ENCODE measurements at places on chromosomes 2 and 18.

DNA sequence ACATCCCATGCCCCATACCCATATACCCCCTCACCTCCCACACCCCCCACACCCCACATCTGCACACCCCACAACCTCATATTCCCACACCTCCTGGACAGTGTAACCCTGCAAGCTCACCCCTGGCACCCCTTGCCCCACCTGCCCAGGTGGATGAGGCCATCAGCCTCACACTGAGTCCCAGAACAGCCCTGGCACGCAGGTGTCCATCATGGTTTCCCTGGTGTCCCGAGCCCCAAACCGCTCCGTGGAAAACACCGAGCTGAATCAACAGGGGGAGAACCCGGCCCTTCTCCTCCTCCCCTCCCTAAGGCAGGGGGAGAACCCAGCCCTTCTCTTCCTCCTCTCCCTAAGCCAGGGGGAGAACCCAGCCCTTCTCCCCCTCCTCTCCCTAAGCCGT lies 415.6 kb upstream of the SALL3 start:
- DNase-seq, result no peak

DNA sequence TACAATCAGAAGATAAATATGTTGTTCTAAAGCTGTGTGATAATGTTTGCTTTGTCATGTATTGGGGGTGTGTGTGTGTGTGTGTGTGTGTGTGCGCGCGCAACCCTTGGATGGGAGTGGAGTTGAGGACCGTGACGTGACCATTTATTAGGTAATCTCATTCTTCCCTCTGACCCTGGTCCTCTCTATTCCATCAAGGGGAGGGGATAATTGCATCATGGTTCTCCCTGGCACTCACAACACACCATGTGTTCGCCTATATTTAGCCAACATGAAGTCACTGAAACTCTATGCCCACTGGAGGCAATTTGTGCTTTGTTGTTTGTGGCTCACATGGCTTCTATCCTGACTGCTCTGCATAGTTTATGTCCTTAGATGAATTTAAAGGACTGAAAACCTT lies 79.8 kb upstream of the LRPPRC start:
- no peak for DNase-seq

DNA sequence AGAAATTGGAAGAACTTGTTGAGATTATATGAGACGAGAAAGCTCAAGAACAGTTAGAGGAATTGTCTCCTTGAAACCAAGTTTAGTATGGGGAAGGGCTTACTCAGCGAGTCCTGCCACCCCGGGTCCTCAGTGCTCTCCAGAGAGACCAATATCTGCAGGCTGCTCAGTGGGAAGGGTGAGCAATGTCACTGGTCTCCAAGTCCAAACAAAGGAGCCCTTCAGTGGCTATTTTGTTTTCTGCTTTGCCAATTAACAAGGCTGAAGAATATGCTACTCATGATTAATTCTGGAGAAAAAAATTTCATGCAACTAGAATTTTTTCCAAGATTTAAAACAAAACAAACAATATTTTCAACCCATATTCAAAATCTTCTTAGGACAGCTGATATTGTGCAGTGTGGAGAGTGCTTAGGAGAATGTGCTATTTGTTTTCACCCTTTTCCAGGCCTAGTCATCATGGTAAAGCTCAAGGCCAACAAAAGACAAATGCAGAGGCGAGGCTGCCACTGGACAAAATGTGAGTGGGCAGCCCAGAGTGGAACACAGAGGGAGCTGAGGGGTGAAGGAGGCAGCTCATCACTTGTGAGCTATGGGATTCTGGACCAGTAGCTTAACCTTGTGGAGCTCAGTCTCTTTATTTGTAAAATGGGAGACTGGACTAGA lies 83.8 kb upstream of the TMEM17 start:
- no peak for DNase-seq

- no peak for DNase-seq
Measured at GRCh38 chr2:105977807-105978206, 216.3 kb downstream of the UXS1 start.

DNA sequence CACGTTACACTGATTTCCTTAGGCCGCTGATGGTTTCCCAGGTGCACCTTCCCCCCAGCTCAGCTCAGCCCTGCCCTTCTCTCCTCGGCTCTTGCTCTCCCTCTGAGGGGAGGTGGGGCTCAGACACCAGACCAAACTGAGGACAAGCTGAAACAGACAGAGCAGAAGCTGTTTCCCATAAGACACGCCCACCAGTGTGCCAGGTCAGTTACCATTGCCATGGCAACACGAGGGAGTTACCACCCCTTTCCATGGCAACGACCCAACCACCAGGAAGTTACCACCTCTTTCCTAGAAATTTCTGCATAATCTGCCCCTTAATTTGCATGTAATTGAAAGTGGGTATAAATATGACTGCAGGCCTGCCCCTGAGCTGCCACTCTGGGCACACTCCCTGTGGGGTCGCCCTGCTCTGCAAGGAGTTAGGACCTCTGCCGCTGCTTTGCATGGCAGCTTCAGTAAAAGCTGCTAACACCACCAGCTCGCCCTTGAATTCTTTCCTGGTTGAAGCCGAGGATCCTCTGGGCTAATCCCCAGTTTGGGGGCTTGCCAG lies 120.9 kb upstream of the SMIM21 start:
- no peak for DNase-seq

DNA sequence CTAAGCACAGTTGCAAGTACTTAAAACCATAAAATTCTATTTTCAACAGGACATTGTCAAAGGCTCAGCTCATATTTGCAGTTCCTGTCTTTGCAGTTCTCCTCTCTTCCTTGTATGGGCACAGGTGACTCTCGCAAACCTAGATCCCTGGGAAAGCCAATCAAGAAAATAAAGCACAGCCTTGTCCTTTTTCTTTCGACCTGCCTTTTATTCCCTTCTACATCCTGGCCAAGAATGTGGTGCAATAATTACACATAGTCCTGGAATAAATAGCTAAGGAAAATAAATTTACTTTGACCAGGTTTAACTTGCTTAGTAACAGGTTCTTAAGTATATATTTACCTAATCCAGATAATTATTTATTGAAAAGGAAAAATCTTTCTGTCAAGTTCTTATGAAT lies 20.2 kb downstream of the ATG16L1 start:
- DNase-seq, result no peak

DNA sequence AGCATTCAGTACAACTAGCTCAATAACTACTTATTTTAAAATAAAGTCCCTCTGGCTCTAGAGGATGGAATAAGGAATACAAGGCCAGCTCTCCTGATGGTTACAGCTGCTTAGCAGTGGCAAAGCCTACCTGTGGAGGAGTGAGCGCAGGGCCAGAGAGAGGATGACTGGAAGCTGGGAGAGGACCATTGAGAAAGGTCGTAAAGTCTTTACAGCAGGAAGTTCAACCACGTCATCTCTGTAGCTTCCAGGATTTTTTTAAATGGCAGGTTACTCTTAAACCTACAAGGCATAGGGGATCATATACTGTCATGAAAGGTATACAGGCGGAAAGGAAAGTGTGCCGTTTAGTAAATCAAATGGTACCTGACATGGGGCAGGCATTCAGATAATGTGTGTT lies 26.3 kb downstream of the ANXA4 start:
- no peak for DNase-seq

DNA sequence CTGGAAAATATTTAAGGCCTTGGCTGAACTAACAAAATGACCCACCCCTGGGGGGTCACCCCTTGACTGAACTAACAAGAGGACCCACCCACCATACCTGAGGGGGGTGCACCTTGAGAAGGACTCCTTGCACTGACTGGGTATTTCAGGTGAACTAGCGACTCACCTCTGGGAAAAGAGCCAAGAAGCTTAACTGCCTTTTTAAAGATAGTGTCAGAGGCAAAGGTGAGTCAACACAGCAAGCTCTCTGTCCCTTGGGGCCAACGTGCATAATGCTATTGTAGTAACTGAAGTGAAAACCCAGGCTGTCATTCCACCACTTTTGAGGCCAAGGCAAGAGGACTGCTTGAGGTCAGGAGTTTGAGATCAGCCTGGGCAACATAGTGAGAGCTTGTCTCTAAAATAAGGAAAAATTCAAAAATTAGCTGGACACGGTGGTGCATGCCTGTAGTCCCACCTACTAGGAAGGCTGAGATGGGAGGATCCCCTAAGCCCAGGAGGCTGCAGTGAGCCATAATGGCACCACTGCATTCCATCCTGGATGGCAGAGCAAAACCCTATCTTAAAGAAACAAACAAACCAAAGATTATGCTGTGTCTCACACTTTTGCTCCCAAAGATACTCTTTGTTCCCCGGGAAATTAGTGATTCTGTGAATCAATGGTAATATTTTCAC lies 36.4 kb upstream of the ZCCHC2 start:
- DNase-seq, result no peak

- DNase-seq, result no peak
Measured at GRCh38 chr2:168698969-168699368, 103.5 kb upstream of the NOSTRIN start.
